ENCODE measurements at places on chromosomes 7 and 10. TPM values are rescaled to one million over a fixed set of nuclear protein-coding genes. Genes with fewer than 3 reads are reported as not detected.

Gene GHRHR
- not detected for total RNA-seq

Gene ECHDC3
- total RNA-seq, result 2.1 TPM

Gene ATRNL1
- not detected for total RNA-seq

Gene CTBP2
- total RNA-seq, result 84.2 TPM

Gene SPDYE2
- total RNA-seq, result not detected

Gene ZYX
- 18.3 TPM for total RNA-seq

Gene ZNF425
- total RNA-seq, result 1.3 TPM

Gene TUBAL3
- total RNA-seq, result 0.25 TPM

Gene KAZALD1
- 0.31 TPM for total RNA-seq

Gene SND1
- total RNA-seq, result 129 TPM

Gene GDF2
- total RNA-seq, result not detected

Gene PDCD11
- total RNA-seq, result 52.0 TPM

Gene AKR1D1
- total RNA-seq, result not detected

Gene GPR85
- 0.13 TPM for total RNA-seq

Gene EN2
- total RNA-seq, result not detected

Gene RPEL1
- total RNA-seq, result not detected

Gene IFIT1B
- not detected for total RNA-seq

Gene NPC1L1
- total RNA-seq, result not detected

Gene PPP1R3A
- not detected for total RNA-seq

Gene CNNM1
- total RNA-seq, result not detected

Gene UCN3
- total RNA-seq, result not detected

Gene FRAT1
- total RNA-seq, result 2.6 TPM

Gene TBC1D12
- 10.5 TPM for total RNA-seq

Gene NANOS1
- 0.16 TPM for total RNA-seq

Gene ANKRD30A
- total RNA-seq, result not detected

Gene EGFR
- total RNA-seq, result 0.97 TPM

Gene NEUROD6
- total RNA-seq, result not detected

Gene ALOX5
- total RNA-seq, result not detected

Gene OGDHL
- total RNA-seq, result 0.16 TPM

All from bladder microvascular endothelial cell (primary cell).